ENCODE measurements at places on chromosomes 2 and 18.

DNA sequence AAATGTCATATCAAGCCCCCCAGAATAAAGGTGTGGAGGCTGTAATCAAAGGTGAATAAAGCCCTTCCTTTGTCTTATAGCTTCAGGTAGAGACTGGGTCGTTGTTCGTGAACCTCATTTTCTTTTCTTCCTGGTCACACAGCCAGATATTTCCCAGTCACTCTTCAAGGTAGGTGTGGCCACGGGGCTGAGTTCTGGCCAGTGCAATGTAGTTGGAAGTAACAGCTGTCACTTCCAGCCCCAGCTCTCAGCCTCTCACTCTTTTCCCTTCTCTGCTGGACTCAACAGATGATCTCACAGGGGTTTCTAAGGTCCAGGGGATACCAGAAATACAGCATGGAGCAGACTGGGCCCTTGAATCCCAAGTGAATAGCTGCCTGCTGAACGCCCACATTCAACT, 15.8 kb upstream of the TRPM8 start:
- DNase-seq, result no peak

DNA sequence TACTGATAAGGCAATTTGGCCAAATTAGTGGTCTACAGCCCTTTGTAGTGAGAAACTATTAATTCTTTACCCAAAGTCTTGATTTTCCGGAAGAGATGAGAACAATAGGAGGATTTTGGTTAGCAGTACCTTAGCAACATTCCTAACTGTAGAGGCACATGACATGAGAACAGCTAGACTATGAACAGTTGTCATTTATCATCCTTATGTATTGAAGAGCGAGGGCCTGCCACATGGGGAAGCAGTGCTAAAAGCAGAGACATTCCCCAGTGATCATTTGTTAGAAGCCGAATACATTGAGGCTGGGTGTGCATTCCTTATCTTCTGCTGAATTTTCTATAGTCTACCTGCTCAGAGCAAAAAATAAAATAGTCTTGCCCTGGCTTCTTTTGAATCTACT, 65.2 kb downstream of the RBBP8 start:
- DNase-seq, result no peak

GRCh38 chr18:61368001-61368400, 34.8 kb downstream of the CDH20 start:
- DNase-seq, result no peak

- no peak for DNase-seq
Measured at GRCh38 chr2:33077844-33078243, 131.1 kb downstream of the LTBP1 start.

GRCh38 chr2:132757002-132757589, 87.1 kb upstream of the LYPD1 start:
- DNase-seq, result no peak

DNA sequence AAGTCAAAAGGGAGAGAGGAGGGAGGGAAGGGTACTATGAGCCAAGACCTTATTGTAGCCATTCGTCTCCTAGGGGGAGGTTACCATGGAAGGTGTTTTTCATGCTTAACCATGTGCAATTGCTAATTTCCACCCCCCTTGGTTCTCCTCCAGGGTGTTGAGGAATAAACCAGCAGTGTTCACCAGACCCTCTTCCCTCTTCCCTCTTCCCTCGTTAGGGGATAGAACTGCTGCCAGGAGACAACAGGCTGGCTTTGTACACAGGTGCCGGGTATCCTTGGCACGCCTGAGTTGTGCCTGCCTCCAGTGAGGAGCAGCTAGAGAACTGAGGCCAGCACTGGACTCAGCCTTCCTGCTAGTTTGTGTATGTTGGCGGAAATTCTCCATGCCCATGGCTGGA, 41.1 kb upstream of the ARL5A start:
- no peak for DNase-seq

GRCh38 chr2:11175293-11175795, 20.1 kb downstream of the SLC66A3 start:
- DNase-seq, result peak; percentile 45

- DNase-seq, result no peak
Measured at GRCh38 chr2:200467806-200468681, 41.8 kb downstream of the KCTD18 start.

DNA sequence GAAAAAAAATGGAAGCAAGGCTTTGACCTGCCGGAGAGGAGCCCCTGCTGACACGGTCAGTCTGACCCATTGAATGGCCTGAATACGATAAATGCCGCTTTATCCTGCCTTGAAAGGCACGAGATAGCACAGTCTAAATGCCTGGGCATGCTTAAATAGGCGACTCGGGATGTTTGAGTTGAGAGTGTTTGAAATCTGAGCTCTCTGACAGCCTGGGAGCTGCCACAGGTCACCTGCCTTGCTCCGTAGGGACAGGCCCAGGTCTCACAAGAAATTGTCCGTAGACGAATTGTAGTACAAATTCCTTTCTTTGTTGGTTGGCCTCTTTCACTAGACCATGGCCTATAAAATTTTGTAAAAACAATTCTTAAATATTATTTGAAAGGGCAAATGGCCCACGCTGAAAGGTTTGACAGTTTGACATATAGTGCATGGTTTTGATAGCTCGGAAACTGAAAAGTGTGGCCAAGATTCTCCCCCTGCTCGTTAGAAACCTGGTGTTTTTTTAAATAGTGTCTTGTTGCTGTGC, 72.8 kb downstream of the MEIS1 start:
- no peak for DNase-seq

- no peak for DNase-seq
Measured at GRCh38 chr2:239065962-239066361, 218.1 kb downstream of the TWIST2 start.

DNA sequence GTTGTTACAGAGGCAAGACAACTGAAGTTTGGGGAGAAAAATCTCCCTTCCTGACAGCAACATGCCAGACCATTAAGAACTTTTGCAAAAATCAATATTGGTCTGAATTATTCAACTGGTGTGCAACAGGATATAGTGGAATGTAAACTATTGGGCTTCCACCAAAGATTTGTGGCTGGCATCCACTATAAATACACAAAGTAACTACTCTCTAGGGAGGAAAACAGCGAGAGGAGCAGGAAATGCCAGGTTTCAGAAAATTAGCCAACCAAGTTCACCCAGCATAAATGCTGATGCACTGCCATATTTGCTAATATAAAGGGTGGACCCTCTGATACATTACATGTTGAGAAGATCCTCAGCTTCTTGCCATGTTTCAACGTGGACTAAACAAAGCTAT, 267.6 kb upstream of the LYPD1 start:
- DNase-seq, result peak; percentile 10

- DNase-seq, result no peak
Measured at GRCh38 chr2:238696786-238697185, 151.1 kb upstream of the TWIST2 start.

- no peak for DNase-seq
Measured at GRCh38 chr2:171146633-171147032, 14.1 kb downstream of the TLK1 start.

- DNase-seq, result no peak
Measured at GRCh38 chr18:50115095-50115494, 79.9 kb downstream of the MYO5B start.

- DNase-seq, result no peak
Measured at GRCh38 chr2:182228073-182228473, 198.8 kb downstream of the PDE1A start.

GRCh38 chr18:47750889-47751423, 179.5 kb downstream of the SMAD2 start:
- no peak for DNase-seq

GRCh38 chr2:120236791-120237190, 13.6 kb upstream of the TMEM185B start:
- DNase-seq, result no peak

- no peak for DNase-seq
Measured at GRCh38 chr2:29000956-29001355, 19.9 kb downstream of the TOGARAM2 start.

DNA sequence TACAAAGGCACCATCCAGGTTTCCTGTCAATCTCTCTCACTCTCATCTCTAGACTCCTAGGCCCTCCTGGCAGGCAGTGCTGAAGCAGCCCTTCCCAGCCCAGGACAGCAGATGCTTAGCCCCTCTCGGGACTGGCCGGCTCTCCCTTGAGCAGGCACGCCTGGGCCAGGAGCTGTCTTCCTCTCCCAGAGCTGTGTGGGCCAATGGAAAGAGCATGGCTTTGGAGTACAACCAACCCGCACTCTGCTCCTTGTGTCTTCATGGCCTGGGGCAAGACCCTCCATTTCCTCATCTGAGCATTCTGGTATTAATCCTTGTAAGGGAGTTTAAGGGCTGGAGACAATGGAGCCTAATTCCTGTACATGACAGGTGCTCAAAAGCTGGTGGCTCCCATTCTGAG, 97.2 kb downstream of the CAPN13 start:
- DNase-seq, result no peak

GRCh38 chr18:51568151-51568550, 370.7 kb upstream of the MEX3C start:
- DNase-seq, result no peak

DNA sequence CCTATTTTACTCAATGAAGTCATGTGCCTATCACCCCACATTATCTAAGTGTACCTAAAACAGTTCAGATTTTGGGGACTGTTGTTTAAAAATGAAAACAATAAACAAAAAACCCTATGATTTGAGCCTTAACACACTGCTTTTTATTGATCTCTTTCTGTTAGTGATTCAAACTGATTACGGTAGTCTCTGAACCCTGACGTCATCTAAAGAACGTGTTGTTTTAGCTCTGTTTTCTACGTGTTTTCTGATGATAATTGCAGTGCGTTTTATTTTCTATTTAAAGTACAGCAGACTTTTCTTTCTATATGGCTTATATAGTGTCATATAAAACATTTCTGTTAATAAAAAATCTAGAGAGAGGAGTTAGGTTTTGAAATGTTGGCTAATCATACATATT, 93.9 kb upstream of the FAM237A start:
- DNase-seq, result no peak

DNA sequence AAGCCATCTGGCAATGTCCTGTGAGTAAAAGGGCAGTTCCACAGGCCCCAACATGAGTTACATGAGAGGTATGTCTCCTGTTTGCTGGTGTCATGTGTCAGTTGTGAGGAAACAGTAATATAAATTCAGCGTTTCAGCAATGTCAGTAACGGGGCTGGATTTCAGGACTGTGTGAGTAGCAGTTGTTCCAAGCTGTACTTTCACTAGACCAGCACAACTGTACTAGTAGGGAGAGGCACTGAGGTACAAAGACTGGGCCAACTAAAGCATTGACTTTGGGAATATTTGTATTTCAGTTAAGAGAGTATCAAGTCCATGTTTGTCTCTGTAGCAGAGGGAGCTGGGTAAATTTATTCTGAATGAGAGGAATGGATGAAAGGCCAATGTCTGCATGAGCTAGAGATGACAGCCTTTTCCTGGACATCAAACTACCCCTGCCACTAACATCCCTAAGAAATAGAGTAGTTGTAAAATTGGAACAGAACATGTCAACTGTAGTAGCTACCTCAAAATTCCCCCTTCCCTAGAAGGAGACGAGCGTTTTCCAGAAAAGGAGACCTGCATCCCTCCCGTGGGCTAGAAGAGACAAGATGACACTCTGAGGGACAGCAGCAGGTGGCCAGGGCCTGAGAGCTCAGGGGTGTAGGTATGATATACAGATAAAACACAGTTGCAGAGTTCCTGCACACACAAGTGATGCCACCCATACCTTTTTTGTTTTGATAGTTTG, 24.4 kb downstream of the EIF4E2 start:
- no peak for DNase-seq

- no peak for DNase-seq
Measured at GRCh38 chr2:170929686-170930050, 615 bp downstream of the GORASP2 start.

- no peak for DNase-seq
Measured at GRCh38 chr2:1150724-1151511, 200.3 kb downstream of the SNTG2 start.

GRCh38 chr2:110785439-110785838, 53.1 kb downstream of the ACOXL start:
- DNase-seq, result no peak

DNA sequence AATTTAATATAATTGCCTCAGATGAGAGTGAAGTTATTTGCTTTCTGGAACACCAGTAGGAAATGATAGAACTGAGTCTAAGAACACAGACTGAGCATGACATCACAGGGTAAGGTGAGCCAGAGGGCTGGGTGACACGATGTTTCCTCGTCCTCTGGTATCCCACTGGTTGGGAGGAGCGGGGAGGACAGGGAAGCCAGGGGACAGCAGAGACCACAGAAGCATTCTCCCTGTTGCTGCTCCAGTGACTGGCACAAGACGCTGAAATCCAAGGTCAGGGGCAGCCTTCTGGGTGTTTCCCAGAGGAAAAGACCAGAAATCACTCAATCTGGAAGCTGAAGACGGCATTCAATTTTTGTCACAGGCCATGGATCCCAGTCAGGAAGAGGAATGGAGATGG, 363.4 kb upstream of the SOX11 start:
- DNase-seq, result no peak

DNA sequence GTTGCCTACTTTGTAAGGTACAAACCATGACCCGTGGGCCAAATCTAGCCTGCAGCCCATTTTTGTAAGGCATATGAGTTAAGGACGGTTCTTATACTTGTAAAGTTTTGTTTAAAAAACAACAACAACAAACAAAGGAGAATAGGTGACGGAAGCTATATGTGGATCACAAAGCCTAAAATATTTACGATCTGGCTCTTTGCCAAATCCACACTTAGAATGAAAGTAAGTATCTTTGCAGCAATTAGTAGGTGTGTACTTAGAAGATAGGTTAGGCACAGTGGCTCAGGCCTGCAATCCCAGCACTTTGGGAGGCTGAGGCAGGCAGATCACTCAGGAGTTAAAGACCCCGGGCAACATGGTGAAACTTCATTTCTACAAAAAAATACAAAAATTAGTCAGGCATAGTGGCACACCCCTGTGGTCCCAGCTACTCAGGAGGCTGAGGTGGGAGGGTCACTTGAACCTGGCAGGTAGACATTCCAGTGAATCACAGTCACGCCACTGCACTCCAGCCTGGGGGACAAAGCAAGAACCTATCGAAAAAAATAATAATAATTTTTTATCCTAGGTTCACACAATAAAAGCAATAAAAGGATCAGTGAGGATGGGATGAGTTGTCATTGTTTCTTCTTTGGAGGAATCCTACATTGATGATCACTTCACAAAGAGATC, 57.8 kb upstream of the CTAGE1 start:
- no peak for DNase-seq

DNA sequence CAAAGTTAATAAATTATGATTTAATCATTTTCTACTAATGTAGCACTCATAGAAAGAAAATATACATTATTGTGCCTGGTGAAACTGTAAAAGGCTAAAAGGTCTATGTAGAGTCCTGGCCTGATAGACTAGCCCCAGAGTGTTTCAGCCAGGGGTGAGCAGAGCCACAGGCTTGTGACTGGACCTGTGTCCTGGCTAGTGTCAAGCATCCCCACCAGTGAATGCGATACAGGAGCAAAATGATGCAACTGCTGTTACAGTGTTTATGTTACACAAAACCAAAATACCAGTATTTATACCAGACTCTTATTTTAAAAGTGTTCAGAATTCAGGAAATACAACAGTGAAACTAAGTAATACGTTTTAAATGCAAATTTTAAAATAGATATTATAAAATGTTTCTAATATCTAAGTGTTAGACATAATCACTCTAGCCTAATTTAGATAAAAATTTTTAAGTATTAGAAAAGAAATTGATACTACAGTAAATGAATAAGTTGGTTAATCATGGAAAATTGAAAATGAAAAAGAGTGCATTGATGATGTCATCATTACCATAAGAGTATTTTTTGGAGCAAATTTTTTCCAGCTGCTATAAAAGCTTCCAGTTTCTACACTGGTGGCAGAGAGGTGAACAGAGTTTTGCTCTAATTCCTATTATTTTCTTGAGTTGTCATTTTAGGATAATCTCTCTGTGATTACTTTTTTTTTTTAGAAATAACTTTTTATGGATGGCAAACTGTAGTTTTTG, 6.2 kb upstream of the TSPYL6 start:
- no peak for DNase-seq

All from fibroblast of skin of left biceps (primary cell).